AG10803 (cell line): ENCODE measurements at places on chromosomes 7 and 10.

GRCh38 chr10:124601016-124601415, 139.4 kb downstream of the LHPP start:
- no peak for DNase-seq

GRCh38 chr7:139982927-139983920, 79.5 kb downstream of the PARP12 start:
- no peak for DNase-seq

GRCh38 chr10:86968271-86968993, at the start of gene ADIRF:
Gene ADIRF, plus strand, starts transcription at chr10:86968482. Its CDS starts 63 bp downstream, at chr10:86968545.
- peak; percentile 21 for DNase-seq

DNA sequence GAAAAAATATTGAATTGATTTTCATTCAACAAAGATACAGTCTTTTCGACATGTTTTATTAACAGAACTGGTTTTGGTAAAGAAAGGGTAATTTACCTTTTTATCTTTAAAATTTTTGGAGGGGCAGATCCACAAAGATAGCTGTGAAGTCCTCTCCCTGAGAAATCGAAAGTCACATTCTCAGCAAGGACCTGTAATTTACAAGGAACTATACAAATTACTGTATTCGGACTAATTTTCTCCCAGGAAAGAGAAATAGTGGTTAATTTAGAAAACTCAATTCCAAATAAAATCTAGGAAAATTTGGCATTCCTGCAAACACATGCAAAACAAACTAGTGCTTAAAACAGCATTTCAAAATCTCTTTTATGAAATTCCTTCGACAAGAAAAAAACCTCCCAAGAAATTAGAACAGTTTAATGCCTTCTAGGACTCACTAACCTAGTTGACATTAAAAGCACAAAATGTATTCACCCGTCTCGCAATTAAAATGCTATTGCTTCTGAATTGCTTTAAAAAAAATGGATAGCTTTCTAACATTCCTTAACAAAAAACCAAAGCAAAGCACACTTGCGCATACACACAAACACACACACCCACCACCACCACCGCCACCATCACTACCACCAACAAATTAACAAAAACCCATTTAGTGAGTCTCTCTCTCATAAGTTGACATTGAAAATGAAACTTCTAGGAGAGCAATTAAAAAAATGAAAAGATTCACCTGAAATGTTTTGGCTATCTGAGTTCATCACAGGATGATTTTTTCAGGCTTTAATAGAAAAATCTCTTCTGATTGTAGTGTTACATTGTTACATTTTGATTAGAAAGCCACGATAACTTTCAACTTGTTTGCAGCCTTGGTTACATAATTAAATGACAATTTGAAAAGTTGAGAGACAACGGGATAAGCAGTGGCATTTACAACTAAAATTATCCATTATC, 4.0 kb upstream of the NKX2-3 start:
- no peak for DNase-seq

GRCh38 chr7:152568972-152569371, 107.0 kb downstream of the XRCC2 start:
- DNase-seq = no peak

DNA sequence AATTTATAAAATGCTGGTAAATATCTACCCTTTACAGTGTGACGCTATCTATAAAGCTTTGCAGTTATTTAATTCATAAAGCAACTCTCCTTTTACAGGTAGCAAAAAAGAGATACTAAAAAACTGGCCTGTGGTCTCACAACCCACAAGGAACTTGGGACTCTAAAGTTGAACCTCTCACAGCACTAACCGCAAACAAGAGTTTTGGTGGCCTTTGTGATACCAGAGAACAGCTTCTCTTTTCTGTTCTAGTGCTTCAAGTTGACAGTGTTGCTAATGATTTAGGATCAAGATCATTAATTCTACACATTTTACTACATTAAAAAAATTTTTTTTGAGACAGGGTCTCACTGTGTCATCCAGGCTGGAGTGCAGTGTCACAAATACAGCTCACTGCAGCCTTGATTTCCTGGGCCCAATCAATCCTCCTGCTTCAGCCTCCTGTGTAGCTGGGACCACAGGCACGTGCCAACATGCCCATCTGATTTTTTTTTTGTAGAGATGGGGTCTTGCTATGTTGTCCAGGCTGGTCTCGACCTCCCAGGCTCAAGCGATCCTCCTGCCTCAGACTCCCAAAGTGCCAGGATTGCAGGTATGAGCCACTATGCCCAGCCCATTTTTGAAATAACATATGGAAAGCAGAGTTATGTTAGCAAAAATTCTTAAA, 56.0 kb upstream of the ST8SIA6 start:
- DNase-seq = no peak

GRCh38 chr7:131879424-131879823, 323.0 kb upstream of the PODXL start:
- no peak for DNase-seq

- DNase-seq = peak; percentile 31
Measured at GRCh38 chr10:103660364-103661197, 167.1 kb downstream of the NEURL1 start.

DNA sequence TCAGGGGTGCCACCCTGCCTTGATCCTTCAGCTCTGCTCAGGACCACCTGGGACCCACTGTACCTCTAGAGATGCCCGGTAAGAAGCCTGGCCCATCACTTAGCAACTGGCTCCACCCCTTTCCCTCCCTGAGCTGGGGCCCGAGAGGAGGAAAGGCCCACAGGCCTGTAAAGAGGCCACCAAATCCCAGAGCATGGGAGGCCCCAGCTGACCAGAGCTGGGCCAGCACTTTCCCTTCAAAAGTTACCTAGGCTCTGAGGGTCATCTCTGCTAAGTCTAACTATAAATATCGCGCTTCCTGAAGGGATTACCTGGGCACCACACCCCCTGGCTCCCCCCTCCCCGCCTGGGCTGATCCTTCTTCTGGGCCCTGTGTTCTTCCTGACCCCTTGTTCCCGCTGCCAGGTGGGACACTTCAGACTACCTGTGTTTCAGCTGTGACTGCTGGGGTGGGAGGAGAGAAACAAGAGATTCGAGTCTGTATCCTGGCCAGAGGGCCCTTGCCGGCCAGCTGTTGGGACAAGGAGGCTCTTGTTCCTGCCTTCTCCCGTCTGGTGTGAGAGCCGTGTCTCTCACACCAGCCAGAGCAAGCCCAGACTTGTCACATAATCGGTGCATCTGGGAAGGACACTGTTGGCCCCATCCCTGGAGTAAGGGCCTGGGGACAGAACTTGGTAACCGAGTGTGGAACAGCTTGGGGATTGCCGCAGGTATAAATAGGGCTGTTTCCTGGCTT, 22.8 kb upstream of the ANKRD2 start:
- no peak for DNase-seq

- no peak for DNase-seq
Measured at GRCh38 chr10:77771851-77772250, 134.2 kb upstream of the KCNMA1 start.

DNA sequence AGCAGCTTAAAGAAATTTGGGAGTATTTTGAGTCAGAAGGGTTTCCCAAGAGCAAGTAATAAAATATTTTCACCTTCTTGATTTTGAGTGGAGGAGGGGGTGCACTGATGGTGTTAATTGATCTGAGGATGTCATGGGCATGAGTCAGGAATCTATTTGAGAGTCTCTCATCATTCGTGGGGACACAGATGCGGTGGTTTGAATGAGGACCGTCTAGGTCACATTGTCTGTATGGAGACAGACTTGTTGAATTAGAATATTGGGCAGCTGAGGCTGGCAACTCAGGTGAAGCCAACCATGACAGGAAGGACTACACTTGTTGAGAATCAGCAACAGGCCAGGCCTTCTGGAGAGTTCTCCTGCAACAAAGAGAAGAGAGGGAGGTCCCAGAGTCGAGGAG, 127.0 kb downstream of the INSYN2A start:
- no peak for DNase-seq
